ENCODE measurements at places on chromosomes 1 and 21.

- DNase-seq = no peak
Observed at GRCh38 chr1:240946926-240947325, 335.0 kb upstream of the GREM2 start.

DNA sequence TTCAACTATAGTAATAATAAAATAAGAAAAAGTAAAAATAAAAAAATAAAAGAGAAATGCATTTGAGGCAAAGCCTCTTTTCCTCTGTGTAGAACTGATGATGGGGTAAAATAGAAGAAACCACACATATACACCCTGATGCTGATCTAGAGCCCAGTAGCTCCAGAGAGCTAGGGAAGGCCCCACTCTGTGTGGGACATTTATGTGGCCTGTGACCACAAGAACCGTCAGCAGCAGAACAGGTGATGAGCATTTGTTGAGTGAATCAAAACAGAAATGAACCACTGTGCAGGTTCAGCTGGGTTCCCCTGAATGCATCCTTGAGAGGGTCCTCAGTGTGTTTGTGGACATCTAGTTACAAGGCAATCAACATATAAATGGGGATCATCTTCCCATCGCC, 221.8 kb upstream of the HOOK1 start:
- DNase-seq = no peak

DNA sequence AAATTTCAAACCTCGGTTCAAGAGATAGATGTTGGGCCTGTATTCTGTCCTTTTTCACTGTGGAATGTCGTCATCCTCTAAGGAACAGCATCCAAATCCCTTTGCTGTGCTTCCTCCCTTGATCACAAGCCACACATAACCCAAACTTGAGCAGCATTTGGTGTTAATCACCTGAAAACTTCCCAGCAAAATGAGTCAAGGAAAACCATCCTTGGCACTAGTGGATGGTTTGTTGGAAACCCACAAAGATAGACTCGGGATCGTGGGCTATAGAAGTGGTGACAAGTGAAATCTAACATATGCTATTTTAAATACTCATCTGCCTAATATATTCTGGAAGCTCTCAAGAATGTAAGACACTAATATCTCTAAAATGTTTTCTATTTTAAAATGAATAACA, 459.1 kb downstream of the SETD4 start:
- no peak for DNase-seq

- no peak for DNase-seq
Observed at GRCh38 chr1:218718977-218719376, 373.8 kb downstream of the TGFB2 start.

- DNase-seq = no peak
Observed at GRCh38 chr1:210771131-210771530, 362.8 kb downstream of the KCNH1 start.

GRCh38 chr1:212504171-212504803, 71.6 kb downstream of the NENF start:
- no peak for DNase-seq

DNA sequence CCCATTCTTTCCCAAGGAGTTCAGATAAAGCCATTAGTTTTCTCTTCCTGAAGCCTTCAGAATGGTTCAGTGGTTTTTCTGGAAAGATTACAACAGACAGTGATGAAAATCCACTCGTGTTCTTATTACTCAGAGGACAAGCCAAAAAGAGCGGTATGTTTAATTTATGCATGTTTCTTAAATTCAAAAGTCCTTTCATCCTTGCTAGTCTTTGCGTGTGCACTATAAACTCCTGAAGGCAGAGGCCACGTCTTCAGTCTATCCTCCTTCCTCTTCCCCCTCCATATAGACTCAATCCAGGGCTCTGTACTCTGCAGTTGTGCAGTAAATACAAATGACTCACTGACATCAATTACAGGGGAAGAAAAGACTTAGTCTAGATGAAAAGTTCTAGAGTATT, 409.2 kb upstream of the PLXNA2 start:
- no peak for DNase-seq

DNA sequence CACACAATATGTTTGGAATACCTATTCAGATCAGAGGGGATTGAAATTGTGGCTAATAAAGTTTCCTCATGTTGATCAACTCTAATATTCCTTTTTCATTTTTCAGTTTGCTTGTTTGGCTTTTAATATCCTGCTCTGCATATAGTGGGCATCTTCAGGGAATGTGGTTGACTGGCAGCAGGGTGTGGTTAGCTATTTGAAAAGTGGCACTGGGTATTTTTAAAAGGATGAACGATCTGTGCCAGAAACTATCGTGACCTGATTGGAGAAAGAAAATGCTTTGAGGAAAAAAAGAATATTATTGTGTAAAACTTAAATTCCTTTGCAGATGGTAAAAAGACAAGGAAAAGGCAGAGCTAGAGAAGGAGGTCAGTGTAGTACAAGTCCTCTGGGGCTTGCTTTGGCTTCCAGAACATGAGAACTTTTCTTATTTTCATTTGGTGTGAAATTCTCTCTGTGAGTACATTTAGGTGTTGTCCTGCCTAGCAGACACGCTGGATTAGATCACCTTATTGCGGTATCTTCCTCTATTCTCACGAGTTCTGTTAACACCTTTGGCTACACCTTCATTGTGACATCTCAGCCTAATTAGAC, 329.7 kb upstream of the SNX7 start:
- no peak for DNase-seq

- DNase-seq = no peak
Observed at GRCh38 chr1:53681351-53681976, 57.5 kb downstream of the GLIS1 start.

GRCh38 chr1:163980394-163980793, 578.6 kb upstream of the PBX1 start:
- DNase-seq = no peak

DNA sequence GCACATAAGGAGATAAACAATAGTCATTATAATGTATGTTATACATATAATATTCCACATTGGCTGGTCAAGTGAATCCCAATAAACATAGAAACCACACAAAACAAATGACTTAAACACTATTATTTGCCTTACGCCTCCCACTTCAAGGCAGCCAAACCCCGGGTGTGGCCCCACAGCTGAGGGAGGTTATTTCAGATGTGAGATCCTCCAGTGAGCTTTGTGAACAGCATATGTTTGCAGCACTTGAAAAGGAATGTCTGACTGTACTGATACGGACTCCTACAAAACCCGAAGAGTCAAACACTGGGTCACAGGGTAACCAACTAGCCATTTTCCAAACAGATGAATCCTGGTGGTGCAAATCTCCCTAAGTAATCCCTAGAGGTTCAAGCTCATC, 27.1 kb upstream of the DISP1 start:
- no peak for DNase-seq

DNA sequence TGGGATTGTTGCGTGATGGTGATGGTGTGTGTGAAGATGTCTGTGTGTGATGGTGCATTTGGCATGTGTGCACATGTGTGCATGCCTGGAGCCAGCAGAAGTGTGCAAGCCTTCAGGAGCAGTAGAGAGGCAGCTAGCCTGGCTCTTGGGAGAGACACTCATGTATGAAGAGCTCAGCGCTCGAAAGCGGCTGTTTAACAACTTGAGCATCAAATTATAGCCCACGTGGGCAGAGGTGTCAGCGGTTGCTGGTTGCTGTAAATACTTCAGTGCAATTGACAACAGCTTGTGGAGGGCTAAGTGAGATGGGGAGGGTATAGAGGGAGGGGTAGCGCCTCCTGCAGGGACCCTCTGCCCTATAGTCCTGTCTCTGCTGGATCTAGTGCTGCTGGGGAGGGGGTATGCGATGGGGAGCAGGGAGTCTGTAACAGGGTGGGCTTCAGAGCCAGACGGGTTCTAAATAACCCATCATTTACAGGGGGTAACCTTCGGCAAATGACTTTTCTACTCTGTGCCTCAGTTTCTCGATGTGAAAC, 21.5 kb downstream of the FOXD2 start:
- DNase-seq = no peak

DNA sequence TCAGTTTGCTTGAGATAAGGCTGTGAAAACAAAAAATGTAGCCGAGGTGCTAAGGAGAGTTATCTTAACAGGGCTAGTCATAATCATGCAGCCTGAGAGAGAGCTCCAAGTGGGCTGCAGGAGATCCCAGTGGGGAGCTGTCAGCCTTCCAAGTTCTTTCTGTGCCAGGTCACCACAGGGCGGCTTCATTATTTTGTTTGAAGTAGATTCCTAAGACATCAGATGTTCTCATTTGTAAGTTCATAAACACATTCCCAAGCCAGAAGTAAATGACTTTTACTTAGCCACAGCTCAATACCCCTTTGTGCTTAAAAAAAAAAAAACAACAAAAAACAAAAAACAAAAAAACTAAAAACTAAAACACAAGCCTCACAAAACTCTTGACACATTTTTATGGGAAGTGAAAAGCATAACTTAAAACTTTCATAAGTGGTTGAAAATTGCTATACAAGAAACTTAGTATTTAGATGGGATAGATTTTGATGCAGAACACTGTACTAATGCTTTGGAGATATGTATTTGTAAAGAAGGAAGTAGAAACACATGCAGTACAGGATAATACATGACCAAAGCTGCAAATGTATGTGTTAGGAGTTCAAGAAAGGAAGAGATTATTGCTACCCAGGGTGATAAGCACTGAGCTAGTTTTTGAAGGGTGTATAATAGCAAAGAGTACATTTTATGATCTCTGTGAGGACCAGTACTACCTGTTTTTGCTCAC, 8.6 kb downstream of the CDC14A start:
- DNase-seq = no peak

DNA sequence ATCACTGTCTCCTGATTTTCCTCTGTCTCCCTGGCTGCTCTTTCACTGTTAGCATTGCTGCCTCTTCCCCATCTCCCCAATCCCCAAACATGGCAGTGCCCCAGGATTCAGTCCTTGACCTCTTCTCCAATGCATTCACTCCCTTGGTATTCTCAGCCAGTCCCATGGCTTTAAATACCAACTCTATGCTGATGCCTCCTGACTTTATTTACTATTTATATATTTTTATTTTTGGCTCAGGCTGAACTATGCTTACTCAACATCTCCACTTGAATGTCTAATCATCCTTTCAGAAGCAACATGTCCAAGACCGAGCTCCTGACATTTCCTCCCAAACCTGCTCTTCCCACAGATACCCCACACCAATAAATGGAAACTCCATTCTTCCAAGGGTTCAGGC, 26.3 kb downstream of the NMNAT2 start:
- DNase-seq = no peak

DNA sequence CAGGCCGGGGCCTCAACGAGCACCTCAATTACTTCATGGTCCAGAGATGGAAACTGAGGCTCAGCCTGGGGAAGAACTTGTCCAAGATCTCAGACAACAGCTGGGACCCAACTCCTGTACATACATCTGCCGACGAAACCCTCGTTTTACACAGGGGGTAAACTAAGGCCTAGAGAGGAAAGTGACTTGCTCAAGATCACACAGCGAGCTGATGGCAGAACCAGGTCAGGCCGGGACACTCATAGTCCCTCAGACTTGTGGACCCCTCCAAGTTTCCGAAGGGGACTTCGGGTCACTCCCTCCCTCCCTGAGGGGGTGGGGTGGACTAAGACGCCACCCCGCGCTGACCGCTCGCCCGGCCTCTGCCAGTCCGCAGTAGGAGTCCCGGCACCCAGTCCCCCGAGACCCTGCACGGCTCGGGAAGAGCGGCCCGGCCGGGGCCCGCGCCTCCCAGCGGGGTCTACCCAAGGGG, 430 bp downstream of the WASF2 start:
- peak; percentile 24 for DNase-seq

DNA sequence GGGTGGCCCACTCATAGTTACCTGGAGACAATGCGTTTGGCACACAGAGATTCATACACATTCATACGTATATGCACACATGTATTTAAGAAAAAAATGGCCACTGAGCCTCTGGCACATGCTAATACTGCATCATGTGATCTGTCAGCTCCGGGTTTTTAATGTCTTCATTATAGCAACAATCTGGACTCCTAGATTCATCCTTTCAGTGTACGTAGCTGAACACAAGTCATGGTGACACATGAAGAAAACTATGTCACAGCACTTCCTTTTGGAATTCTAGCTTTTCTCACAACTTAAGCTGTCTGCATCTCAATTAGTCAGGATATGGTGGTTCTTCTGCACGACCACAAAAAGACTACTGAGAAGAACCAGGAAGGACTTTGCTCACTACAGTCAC, 24.7 kb downstream of the HSF2BP start:
- no peak for DNase-seq

GRCh38 chr1:201448990-201449389, 20.0 kb downstream of the PHLDA3 start:
- no peak for DNase-seq

DNA sequence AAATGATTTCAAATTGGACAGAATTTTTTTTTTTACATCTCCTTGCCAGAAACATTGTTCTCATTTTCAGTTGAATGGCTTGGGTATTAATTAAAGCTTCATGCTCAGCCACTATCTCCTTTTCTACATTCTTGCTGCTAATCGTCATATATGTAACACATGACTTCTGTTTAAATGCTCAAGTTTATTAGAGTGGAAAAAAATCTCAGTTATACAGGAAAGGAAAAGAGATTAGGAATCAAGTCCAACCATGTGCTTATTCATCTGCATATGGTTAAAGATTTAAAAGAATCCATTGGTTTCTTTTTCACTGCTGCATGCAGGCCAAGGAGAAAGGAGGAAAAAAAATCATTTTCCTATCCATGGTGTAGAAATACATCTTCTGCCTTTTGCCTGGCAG, 47.3 kb upstream of the CNN3 start:
- no peak for DNase-seq

All from activated T-cell treated with anti-CD3 and anti-CD28 coated beads for 48 hours (primary cell).